ENCODE measurements at places on chromosomes 3 and 15.

DNA sequence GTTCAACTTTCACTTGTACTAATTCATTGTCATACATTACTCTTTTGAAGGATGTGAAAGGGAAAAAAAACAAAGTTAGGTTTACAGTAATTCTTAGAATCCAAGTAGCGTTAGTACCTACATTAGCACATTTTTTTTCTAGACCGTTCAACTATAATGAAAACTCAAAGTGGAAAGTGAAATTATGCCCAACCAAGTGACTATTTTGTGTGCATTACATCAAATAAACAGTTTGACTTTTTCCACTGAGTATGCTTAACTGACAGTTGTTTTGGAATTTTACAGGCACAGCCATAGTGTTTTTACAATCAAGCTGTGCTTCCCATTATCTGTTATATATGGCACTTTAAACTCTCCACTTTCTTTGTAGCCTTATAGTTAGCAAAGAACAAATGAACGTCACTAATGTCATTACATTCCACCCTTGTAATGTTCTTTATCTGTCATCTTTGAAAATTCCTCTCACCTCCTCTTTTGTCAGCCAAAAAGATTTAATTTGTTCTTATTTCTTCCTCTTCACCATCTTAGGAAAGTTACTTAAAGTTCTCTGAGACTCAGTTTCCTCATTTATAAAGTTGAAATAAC, 142.3 kb upstream of the SOX2 start:
- DNase-seq: no peak

DNA sequence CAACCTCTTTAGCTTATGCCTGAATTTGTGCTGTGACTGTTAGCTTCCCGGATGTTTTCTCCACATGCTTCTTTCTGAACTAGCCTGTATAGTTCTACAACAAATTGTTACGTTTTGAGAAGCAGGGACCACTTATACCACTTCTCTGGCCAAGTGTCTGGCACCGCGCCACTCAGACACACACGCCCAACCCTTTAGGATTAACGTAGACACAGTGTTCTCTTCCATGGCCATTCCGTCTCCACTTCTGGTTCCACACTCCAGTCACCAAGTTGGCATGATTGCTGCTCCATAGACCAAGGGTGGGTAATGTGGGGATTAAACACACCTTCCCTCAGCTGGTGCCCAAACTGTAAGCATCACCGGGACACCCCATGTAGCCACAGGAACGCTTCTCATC, 755 bp upstream of the TMEM108 start:
- DNase-seq: no peak

GRCh38 chr3:51434746-51435327, 43.8 kb downstream of the RBM15B start:
- DNase-seq: peak; percentile 10

DNA sequence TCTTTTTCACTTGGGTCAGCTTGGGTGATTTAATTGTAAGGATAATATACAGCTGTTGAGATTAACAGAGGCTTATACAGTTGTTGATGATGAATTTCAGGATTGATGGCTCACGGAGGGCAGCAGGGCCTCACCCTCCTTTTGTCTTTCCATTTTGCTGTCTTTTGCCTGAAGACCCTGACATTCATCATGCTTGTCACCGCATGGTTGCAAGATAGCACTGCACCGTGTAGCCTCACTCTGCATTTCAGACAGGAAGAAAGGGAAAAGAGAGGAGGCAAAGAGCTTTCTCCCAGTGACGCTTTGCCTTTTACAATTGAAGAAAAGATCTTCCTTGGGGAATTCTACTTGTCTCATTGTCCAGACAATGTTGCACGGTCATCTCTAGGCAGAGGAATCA, 115.1 kb downstream of the TPRG1 start:
- DNase-seq: no peak

DNA sequence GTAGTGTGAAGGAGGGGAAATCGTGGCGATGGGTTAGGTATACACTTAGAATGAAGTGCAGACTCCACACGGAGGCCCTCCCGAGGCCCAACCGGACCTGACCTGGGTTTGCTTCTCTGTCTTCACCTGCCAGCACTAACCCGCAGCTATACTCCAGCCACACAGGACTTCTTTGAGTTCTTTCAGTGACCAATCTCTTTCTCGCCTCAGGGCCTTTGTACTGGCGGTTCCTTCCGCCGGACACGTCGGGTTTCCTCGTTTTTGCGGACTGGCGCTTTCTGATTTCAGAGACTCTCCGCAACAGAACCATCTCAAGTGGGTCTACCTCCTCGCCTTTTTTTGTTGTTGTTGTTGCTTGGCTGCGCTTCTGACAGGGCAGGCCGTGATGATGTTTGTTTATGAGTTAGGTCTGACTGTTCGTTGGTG, at the start of gene NEIL1:
Gene NEIL1 (plus strand): TSS at position 244 of the 426 bp plus-strand sequence. CDS start 1,867 bp downstream, outside the sequence.
- no peak for DNase-seq

- no peak for DNase-seq
These were observed 2.9 kb downstream of the NR2F2 start for GRCh38 chr15:96333131-96334016.

DNA sequence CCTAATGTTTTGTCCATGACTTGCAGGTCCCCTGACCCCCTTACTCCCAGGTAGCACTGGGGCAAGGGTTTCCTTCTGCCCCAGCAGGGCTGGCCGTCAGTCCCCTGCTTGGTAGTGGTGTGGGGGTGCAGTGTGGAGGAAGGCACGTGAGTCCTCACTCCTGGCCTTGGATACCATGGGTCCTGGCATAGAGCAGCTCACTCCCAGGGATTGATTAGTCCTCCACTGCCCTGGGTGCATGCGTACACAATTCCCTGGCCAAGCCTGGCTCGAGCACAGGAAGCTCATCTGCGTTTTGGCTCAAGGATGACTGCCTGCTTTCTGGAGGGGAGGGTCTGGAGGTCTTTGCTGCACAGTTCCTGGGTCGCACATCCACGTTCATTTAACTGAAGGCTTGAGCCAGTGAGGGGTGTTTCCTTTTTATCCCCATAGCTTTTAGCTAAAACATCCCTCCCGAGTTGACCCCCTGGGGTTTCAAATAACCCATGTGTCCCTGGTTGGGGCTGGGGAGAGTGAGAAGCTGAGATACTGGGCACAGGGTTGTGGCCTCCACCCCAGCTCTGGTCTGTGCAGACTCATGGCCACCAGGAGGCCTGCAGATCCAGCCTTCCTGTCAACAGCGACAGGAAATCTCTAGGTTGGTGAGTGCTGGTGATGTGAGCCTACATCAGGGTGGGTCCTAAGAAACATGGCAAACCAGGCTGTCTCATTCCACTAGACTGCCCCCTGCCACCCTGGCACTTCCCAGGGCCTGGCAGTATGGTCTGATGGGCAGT, 11.5 kb downstream of the HEMK1 start:
- DNase-seq: no peak

- DNase-seq: no peak
These were observed 36.0 kb downstream of the AQR start for GRCh38 chr15:34933432-34933975.

DNA sequence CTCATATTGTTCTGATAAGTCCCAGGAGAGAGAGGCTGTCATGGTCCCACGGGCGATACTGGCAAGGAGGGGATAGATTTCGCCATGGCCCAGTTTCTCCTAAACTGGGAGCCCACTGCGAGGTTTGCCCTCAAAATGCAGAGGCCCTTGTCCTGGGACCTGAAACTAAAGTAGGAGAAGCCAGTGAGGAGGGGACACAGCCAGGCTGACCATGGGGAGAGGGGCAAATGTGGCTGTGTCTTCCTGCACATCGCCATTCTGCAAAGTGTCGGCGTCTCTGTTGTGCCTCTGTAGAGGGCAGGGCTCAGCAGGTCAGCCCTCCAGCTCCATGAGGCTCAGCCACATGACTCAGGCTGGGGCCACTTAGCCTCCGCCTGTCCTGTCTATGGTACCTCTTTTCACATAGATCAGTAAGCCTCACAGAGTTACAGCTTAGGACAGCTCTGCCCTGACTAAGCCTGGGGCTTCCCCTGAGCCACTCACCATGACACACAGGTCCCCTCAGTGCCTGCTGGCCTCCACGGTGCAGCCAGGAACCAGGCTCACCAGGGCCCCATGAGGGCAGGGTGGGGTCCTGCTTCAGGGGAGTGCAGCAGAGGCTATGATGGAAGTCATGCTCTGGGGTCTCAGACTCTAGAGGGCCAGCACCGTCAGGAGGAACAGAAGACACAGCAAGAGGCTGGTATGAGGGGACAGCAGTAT, 28.6 kb upstream of the PLXNA1 start:
- no peak for DNase-seq

- no peak for DNase-seq
These were observed 129.3 kb upstream of the CD96 start for GRCh38 chr3:111412656-111413055.

- DNase-seq: no peak
These were observed 2.3 kb upstream of the COL7A1 start for GRCh38 chr3:48597408-48597800.

DNA sequence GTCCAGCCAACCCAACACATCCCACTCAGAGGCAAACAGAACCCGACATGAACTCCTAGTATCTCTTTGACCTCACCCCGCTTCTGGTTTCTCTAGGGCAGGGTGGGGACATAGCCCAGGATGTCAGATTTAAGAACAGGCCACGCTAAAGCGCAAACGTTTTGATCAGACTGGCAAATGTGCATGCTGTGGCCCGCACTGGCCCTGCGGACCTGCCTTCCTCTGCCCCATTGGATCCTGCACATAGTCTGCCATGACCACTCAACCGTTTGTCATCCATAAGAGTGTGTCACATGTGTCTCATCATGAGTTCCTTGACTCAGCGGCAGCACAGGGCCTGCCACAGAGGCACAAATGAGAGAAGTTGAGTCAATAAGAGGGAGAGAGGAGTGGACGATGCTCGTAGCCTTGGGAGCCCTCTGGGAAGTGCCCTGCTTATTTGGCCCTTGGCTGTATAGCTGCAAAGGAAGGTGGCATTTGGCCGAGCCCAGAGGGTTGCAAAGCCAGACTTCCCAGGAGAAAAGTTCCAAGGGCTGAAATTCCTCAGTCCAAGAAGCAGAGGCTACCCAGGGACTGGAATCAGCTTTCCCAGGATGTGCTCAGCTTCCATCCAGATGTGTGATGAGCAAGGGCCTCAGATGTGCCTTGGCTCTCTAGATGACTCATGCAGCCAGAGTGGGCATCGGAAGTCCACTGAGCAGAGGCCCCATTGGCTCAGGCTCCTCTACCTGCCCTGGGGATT, 55.5 kb upstream of the SLCO2A1 start:
- DNase-seq: no peak

- no peak for DNase-seq
These were observed 326.9 kb downstream of the CNTN3 start for GRCh38 chr3:74287557-74287956.

DNA sequence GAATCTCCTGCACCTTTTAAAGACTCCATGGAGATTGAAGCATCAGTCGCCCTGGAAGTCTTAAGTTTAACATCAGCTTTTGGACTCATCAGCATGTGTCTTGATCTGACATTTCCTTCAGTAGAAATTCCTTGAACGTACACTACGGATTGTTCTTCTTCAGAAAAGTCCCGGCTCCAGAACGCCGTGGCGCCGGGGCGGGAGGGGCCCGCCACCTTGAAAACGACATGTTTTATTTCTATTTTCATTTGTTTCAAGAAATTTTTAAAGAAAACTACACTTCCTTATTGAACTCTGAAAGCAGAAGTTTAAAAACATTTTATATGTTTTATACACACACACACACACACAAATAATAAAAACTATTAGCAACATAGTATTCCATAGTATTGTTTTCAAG, 32.6 kb upstream of the RAP2B start:
- no peak for DNase-seq

GRCh38 chr15:100252359-100252758, 89.4 kb downstream of the ADAMTS17 start:
- DNase-seq: no peak

GRCh38 chr3:150589759-150590158, 13.4 kb upstream of the SELENOT start:
- no peak for DNase-seq

DNA sequence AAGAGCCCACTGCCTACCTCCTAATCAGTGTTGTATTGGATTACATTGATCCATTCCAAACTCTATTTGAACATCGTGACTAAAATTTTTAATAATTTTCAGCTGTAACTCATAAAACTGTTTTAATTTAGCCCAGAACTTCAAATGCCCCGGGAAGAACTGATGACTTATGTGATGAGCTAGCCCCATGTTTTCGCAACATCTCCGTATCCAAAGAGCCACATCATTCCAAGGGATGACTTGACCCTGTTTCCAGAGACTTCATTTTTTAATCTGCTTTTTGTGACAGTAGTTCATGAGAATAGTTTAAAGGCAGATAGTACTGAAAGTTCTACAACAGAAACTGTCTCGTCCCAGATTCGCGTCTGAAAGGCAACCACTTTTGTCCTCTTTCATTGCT, 97.4 kb downstream of the STAC start:
- DNase-seq: no peak

DNA sequence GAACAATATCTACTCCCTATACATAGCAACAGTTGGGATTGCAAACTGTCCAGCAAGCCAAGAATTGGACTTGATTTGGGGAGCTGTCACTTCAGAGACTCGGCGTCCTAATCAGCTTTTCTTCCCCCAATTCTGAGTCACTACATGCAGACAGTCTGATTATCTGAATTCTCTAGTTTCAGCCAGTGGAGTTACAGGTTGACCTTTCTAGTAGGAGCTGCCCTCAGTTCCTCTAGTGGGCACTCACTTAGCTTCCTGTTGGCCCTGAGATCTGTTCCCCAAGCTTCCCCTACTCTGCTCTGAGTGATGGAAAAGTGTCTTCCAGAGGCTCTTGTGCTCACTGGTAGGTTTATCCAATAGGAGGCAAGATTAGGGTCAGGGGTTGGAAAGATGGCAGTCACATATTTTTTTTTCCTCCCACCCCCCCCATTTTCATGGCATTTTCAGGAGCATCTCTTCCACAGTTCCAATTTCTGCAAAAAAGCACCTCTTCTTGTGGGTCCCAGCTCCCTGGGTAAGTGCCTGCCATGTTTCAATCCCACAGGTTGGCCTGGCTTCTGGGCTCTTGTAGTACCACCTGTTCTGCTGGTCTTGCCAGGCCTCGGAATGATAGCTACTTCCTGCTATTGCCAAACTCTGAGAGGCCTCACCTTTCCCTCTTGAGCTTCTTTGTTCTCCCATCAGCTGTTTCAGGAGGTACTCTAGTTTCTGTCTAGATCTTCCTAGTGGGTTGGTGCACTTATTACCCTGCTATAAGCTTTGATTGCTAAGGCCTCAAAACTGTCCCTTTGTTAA, 182.2 kb downstream of the RAP2B start:
- DNase-seq: no peak

GRCh38 chr15:79089331-79089889, 1.2 kb downstream of the RASGRF1 start:
- DNase-seq: no peak
